Esophagus mucosa (tissue), 1 donor: ENCODE measurements at places on chromosomes 5 and 9. TPM values are rescaled to one million over a fixed set of nuclear protein-coding genes. Genes with fewer than 3 reads are reported as not detected.

Gene RASGRF2
- 1.1 TPM for total RNA-seq

- no peak for ATAC-seq
Observed at GRCh38 chr5:100469767-100470166, 65.4 kb upstream of the FAM174A start.

DNA sequence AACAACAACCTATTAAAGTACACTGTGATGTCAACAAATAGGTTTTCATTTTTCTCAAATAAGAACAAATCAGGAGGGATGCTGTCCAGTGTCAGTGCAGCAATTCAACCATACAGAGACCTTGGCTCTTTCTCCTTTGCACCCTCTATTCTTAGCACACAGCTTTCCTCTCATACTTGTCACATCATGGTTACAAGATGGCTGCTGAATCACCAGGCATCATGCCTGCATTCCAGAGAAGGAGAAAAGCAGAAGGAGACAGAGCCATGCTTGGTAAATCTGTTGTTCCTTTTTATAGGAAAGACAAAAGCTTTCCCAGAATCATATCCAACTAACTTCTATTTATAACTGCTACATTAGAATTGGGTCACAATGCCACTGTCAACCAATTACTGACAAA lies 124.7 kb upstream of the VLDLR start:
- ATAC-seq: no peak

GRCh38 chr5:54311176-54311677 lies 854 bp upstream of the ARL15 start:
- ATAC-seq: peak; percentile 3

Gene FAM169A
- 1.5 TPM for total RNA-seq

DNA sequence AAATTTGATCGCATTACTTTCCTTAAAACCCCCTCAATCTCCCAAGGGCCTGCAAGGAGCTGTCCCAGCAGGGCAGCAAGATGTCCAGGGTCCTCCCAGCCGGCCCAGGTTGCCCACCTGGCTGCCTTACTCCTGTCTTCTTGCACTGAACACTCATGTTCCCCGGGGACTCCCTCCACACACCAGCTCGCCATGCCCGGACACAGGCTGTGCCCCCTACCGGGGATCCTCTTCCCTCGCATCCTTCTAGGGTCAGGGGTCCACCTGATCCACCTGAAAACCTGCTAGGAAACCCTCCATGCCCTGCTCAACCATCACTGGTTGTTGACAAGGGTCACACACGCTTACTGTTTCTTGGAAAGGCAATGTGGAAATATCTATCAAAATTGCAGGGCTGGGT lies 172.0 kb upstream of the MSX2 start:
- no peak for ATAC-seq

GRCh38 chr9:89421595-89421994 lies 76.3 kb downstream of the SEMA4D start:
- ATAC-seq: no peak

- peak; percentile 32 for ATAC-seq
Observed at GRCh38 chr5:159021901-159022556, 77.7 kb downstream of the EBF1 start.

DNA sequence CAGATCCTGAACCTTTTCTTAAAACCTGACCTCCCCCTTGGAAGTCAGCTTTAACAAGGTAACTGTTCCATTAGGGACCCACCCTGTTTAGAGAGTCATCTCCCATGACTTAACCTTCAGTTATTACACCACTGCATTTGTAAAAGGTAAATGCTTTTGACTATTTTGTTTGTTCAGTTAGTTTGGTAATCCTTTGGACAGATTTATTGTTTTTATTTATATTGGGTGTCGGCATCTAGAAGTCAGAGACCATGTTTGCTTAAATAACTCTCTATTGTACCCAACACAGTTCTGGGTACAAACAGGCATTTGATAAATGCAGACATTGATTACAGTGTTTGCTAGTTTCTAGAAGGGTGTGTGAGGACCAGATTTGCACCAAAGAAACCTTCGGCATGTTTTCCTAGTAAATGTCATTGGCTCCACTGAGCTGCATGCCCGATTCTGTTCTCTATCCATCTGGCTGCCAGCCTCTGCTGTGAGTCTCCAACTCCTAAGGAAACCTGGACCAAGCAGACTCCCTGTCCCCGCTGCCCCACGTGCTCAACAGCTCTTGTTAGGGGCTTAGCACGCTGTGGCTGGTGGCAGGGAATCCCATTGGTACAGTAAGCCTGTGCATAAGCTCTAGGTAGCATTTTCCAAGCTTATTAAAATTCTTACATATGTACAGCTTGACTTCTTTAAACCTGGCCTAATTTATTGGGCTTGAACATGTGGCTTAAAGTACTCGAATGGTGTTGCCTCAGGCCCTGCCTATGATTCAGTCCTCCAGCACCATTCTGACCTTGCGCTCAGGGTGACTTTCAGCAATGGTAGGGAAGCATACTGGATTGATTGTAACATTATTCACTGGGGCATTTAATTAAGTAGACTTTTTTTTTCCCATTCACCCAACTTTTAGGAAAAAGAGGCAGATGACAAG lies 6.6 kb downstream of the PCBD2 start:
- no peak for ATAC-seq
